Fibroblast of the conjunctiva (primary cell): ENCODE measurements at places on chromosomes 5 and 9.
A peak's percentile ranks its signal among the peaks of the same experiment; 100 is the strongest.

- DNase-seq, result no peak
Observed at GRCh38 chr5:9543311-9543920, 2.5 kb downstream of the SEMA5A start.

- DNase-seq, result no peak
Observed at GRCh38 chr9:128262687-128263086, 13.1 kb downstream of the GOLGA2 start.

DNA sequence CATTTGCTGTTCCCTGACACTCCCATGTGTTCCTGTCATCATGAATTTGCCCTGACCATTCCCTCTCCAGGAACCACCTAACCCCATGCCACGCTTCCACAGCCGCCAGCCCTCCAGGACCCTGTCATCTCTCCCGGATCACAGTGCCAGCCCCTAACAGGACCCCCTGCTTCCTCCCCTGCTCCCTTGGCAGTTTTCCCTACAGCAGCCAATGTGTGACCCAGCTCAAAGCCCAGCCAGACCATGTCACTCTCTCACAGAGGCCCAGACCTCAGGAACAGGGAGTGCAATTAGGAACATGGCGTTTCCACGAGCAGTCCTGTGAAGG, 8.1 kb downstream of the FOXE1 start:
- no peak for DNase-seq

DNA sequence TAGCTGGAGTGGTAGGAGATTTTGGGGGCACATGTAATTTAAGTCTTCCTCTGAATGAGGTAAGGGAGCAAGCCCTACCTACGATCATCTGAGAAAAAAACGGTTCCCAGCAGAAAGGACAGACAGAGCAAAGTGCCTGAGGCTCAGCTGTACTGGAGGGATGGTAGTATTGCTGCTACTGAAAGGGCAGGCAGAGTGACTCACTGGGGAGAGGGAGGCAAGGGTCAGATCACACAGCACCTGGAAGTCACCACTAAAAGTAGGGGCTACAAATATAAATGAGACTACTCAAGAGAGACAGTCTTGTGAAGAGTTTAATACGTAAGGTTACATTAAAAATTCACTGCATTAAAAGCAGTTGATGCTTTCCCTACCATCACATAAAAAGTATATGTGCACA, 75.9 kb downstream of the NFIB start:
- DNase-seq, result no peak

GRCh38 chr9:13607481-13608441, 328.3 kb upstream of the MPDZ start:
- no peak for DNase-seq

GRCh38 chr5:128237546-128237945, 154.0 kb downstream of the SLC12A2 start:
- peak; percentile 37 for DNase-seq

DNA sequence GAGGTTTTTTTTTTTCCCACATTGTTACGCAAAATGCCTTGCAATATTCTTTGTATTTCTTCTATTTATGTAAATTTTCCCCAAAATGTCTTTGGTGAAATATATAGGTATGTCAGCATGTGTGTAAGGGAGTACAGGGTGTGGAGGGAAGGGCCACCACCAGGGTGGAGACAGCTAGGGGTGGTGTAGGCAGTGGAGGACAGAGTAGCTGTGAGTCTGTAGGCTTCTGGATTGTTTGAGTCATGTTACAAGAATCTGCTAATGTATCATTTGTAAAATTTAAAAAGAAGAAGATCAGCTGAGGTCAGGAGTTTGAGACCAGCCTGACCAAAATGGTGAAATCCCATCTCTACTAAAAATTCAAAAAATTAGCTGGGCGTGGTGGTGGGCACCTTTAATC, 175.5 kb downstream of the NXNL2 start:
- no peak for DNase-seq

DNA sequence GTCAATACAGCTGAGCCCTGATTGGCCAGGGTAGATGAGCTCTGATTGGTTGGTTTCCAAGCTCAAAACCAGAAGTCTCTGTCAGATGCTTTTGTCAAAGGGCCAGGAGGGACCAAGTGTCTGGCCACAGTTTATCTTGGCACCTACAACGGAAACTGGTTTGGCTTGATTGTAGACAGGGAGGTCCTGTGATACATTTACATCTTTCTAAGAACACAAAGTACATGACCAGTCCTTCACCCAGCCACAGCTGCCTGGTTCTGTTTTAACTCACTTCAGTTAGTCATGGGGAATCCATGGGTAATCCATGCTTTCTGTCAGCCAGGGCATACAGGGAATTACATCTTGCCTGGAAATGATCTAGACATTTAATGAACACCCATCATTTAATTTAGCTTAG, 171.2 kb downstream of the SLC12A2 start:
- DNase-seq, result peak; percentile 34

- DNase-seq, result no peak
Observed at GRCh38 chr9:132008855-132009812, 70.5 kb downstream of the MED27 start.

GRCh38 chr5:73447530-73448462, 781 bp downstream of the FOXD1 start:
- no peak for DNase-seq

DNA sequence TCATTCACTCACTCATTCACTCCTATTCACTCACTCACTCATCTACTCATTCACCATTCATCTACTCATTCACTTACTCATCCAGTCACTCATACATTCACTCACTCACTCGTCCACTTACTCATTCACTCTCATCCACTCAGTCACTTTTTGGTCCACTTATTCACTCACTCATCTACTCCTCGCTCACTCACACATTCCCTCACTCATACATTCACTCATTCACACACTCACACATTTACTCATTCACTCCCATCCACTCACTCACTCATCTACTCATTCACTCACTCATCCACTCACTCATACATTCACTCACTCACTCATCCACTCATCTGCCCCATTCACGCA, 27.7 kb downstream of the WNK2 start:
- DNase-seq, result no peak

GRCh38 chr5:83785176-83785668, 64.6 kb upstream of the HAPLN1 start:
- no peak for DNase-seq

- no peak for DNase-seq
Observed at GRCh38 chr5:94793816-94794198, 175.3 kb downstream of the SLF1 start.

DNA sequence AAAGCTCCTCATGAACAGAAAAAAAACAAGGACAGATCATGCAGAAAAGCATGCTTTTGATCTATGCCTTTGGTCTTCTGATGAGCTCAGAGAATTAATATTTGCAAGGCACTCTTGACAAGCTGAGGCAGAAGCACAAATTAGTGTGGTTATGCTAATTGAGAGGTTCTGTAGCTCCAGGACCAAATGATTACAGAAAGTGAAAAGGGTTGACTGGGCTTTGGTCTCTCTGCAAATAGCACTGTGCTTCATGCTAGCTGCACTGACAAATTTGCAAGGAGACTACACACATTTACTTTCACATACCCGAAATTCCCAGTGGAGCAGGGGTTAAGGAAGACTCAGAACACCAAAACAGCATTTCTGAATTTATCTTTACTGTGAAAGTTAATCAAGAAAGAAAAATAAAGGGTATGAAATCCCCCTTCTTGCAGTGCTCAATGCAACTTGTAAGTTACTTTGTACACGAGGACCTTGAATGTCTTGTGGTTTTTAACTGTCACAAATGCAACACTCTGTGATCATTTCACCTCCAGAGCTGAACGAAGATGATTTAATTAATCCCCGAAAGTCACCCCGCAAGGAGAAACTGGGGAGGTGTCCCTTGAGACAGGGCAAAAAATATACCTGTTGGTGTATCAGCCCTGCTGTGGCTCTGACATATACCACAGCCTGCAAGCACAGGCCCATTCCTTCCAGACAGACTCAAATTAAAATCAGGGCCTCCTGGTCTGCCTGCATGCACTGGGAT, 11.9 kb downstream of the RAPGEF1 start:
- DNase-seq, result no peak

DNA sequence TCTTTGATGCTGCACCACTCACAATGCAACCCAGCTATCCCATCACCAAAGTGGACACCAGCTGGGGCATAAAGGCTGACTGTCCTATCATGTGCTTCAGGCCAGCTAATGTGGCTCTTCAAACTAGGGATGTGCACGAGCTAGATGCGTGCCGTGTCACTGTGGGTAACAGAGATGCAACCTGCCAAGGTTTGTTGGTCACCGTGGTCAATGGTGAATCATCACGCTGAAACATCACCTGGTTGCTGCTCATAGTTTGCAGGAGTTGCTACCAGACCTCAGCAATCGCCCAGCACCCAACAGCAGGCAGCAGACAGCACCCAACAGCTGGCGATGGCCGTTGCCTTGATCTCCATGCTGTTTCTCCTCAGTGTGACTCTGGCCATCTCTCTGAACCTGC, 2.1 kb upstream of the PCDHGA1 start:
- DNase-seq, result no peak

DNA sequence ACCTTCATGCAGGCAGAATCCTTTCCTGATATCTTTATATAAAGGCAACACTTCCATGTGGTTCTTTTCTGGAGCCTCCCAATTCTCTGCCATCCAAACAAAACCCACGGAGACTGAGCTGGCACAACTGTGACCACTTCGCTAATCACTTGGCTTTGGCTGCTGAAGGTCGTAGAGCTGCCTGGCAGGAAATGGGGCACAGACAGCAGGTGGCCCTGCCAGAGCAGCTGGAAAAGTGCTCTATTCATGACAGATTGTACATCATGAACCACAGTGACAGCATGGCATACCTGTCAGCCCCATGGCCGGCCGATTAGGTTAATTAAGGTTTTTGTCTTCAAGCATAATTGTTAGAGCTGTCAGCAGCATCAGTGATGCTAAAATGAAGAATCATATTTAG, 141.9 kb upstream of the ANKRD55 start:
- DNase-seq, result no peak

- no peak for DNase-seq
Observed at GRCh38 chr9:125659954-125660353, 47.1 kb downstream of the MAPKAP1 start.

- DNase-seq, result no peak
Observed at GRCh38 chr5:32261198-32261597, 51.5 kb downstream of the MTMR12 start.

GRCh38 chr9:87710443-87710842, 15.5 kb upstream of the CTSL start:
- no peak for DNase-seq

- no peak for DNase-seq
Observed at GRCh38 chr5:4625206-4625896, 514.8 kb upstream of the ADAMTS16 start.

DNA sequence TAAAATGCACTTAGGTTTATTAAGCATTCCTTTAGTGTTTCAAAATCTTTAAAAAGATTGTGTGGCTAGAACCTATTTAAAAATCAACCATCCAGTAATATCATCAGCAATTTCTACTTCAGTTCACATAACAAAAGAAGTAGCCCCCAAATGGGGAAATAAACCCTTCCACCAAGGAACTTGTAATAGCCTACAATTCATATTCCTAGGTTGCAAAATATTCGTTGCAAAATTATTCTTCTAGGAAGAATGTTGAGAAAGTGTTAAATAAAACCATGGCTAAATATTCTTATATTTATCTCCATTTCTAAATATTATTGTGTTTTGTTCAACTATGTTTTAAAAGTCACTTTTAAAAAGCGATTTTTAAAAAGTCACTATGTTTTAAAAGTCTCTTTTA, 177.9 kb upstream of the PRLR start:
- DNase-seq, result no peak

- no peak for DNase-seq
Observed at GRCh38 chr5:14716755-14717752, 52.5 kb downstream of the OTULIN start.

DNA sequence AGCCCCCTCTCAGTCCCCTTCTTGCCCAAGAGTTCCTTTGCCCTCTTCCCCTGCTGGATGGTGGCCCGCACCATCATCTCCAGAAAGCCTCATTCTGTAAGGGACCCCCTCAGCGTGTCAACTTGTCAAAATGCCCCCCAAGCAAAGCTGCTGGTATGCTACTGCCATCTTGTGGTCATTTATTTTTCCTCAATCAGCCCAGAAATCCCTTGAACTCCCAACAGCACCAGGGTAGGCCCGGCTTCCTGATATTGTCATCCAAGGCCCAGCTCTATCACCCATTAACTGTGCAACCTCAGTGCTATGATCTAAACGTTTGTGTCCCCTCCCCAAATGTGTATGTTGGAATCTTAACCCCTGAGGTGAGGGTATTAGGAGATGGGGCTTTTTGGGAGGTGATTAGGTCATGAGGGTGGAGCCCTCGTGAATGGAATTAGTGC, 53.2 kb upstream of the FBXW11 start:
- DNase-seq, result no peak

DNA sequence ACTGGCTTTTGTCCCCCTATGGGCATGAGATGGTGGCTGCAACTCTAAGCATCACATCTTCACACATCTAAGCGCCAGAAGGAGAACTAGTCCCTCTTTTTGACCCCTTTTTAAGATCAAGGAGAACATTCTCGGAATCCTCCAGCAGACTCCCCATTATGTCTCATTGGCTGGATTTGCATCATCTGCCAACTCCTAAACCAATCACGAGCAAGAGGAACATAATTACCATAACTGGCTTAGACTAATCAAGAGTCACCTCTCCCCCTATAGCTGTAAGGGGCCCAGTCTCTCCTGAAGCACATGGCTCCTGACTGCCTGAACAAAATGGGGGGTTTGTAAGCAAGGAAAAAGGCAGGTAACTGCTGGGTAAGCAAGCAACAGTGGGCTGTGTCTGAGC, 68.5 kb upstream of the IQGAP2 start:
- DNase-seq, result no peak

- peak; percentile 59 for DNase-seq
Observed at GRCh38 chr5:176611435-176611834, 1.5 kb upstream of the GPRIN1 start.

- no peak for DNase-seq
Observed at GRCh38 chr5:56314529-56314928, 81.4 kb upstream of the ANKRD55 start.

DNA sequence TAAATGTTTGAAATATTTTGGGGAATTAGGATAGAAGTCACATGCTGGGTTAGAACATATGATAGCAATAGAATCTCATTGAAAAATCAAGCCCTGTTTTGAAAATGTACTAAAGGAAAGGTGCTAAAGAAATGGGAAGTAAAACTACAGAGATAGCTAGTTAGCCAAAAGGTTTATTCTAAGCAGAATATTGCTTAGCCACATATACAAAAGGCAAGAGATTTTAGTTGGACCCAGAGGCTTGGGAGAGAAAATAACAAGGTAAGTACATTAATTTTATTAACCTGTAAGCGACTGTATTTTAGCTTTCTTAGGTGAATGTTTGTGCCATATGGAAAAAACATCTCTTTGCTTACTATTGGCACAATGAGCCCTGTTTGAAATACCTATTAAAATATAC, 108.3 kb downstream of the RPS23 start:
- no peak for DNase-seq

DNA sequence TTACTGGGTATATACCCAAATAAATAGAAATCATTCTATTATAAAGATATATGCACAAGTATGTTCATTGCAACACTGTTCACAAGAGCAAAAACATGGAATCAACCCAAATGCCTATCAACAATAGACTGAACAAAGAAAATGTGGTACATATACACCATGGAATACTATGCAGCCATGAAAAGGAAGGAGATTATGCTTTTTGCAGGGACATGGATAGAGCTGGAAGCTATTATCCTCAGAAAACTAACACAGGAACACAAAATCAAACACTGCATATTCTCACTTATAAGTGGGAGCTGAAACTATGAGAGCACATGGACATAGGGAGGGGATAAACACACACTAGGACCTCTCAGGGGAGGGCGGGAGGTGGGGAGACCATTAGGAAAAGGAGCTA, 298.4 kb upstream of the CDH9 start:
- no peak for DNase-seq

- DNase-seq, result peak; percentile 57
Observed at GRCh38 chr9:33942471-33943083, 106.1 kb downstream of the UBAP2 start.
